ENCODE measurements at places on chromosomes 3 and 15.

DNA sequence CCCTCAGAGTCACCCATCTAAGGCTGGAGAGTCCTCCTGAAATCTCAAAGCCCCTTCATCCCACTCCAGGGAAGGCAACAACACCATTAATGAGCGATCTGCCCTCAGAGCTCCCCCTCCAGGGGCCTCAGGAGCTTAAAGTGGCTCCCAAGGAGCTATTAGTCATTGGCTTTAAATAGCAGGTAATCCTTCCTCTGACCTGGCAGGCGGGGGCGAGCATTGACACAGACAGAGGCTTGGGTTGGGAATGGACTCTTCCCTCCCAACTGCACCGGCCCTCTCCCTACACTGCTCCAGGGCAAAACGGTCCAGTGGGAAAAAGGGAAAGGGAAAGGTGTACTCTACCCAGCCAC, 1.4 kb downstream of the MFGE8 start:
- no peak for DNase-seq

GRCh38 chr3:124303305-124303910, 311.5 kb upstream of the ROPN1 start:
- no peak for DNase-seq

DNA sequence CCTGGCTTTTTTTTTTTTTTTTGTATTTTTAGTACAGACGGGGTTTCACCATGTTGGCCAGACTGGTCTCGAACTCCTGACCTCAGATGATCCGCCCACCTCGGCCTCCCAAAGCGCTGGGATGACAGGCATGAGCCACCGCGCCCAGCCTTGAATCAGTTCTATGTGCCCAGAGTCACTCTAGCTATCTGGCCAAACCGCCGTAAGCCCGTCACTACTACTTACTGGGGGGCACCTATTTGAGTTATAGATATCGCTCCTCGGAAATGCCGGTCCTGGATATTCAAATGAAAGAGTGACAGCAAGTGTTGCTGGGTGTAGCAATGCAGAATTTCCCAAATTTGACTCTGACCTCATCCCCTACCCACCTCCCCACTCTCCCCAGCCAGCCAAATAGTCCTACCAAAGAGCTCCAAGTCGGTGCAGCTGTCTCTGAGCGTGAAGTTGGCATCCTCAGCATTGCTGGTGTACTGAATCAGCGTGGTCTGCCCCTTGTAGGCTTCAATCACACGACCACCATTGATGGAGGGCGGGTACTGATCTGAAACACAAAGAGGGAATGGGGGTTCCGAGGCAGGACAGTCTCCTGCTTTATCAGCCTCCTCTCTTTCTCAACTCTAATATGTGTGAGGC, 38.1 kb downstream of the MUC20 start:
- no peak for DNase-seq

DNA sequence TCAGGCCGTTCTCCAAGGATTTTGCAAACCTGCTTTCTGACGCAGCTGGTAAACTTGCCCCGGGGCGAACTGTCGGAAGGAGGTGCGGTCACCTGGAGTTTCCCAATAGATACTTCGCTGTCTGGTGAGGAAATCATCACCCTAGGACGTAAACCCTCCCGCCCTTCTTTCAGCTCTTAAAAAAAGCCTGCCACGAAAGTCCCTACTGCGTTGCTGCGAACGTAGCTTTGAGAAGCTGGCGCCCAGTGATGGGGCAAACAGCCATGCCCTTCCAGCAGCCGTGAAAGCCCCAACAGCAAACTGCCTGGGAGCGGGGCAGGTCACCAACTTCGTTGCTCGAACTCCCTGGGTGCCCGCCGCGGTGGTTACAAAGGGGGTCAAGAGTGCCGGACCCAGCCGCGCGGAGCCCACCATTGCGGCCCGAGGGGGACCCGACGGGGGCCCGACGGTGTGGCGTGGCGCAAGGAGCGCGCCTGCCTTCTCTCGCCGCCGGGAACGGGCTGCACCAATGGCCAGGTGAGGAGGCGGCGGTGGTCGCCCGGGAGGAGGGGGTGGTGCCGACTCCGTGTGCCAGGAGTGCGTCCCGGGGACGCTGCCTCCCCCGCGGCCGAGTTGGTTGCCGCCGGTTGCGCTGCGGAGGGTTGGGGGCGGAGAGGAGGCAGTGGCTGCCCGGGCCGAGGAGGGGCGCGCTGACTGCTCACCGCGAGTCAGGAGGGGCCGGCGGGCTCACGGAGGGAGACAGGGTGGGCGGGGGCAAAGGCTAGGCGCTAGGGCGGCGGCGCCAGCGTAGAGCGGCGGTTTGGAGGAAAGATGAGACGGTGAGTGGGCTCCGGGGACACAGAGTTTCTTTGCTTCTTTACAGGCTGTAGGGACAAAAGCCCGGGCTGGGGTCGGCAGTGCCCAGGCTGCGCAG, at the start of gene PHLDB2:
Gene PHLDB2 (plus strand): TSS at position 205 of the 913 bp plus-strand sequence. CDS start 24,813 bp downstream, outside the sequence.
- peak; percentile 73 for DNase-seq

- DNase-seq: no peak
Observed at GRCh38 chr3:170022336-170022735, 15.5 kb upstream of the GPR160 start.

- DNase-seq: no peak
Observed at GRCh38 chr15:37098468-37099318, 1.7 kb downstream of the MEIS2 start.

- DNase-seq: peak; percentile 76
Observed at GRCh38 chr3:171446801-171447578, 13.2 kb downstream of the TNIK start.

GRCh38 chr15:48334260-48334659, 3.0 kb downstream of the DUT start:
- DNase-seq: no peak

GRCh38 chr3:89504432-89504831, 397.0 kb downstream of the EPHA3 start:
- no peak for DNase-seq

- DNase-seq: no peak
Observed at GRCh38 chr3:61340931-61341461, 89.7 kb upstream of the FHIT start.

DNA sequence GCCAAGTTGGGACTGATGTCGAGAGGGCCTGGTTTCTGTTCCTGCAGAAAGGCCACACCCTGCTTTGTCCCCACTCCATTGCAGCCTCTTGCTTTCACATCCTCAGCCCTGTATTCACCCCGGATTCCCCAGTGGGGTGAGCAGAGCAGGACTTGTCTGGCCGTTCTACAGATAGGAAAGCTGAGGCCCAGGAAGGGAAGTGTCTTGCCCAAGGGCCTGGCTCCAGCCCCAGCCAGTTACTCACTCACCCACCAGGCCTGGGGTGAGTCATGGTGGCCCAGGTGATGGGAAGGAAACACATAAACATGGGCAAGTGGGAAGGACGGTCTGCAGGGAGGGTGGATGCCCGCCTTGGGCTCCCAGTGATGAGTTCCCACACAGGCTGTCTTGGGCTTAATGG, 6.1 kb upstream of the DUSP7 start:
- peak; percentile 94 for DNase-seq

DNA sequence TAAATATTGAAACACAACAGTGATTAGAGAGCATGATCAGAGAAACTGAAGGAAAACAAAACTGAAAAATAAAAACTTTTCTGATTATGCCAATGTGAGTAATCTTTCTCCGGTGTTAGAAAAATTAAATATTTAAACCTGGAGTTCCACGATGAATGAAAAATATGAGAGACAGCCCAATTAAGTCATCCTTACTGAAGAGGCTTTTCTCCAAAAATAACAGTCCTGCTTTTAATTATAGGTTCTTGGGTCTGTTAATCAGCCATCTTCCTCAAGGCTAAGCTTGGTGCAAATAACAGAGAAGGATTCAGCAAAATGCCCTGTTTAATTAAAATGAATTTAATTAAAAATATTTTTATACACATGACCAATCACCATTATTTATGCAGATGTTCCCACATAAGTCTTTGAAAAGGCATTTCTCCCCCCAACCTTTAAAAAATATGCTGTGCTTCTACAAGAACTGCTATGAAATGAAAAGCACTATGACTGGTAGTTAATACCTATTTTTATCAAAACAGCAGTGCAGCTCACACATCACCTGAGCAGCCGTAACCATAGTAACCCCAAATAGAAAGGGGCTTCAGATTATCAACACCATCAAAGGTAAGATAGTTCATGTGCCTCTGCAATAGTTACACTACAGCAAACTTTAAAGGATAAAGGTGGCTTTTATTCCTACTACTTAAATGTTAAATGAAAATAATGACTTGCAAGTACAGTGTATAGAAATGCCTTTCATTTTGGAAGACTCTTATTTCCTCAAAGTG, 175.7 kb downstream of the SLC9A9 start:
- DNase-seq: no peak

- no peak for DNase-seq
Observed at GRCh38 chr15:50971542-50971941, 63.1 kb downstream of the AP4E1 start.

GRCh38 chr3:47817609-47818008, 14.7 kb downstream of the DHX30 start:
- no peak for DNase-seq

DNA sequence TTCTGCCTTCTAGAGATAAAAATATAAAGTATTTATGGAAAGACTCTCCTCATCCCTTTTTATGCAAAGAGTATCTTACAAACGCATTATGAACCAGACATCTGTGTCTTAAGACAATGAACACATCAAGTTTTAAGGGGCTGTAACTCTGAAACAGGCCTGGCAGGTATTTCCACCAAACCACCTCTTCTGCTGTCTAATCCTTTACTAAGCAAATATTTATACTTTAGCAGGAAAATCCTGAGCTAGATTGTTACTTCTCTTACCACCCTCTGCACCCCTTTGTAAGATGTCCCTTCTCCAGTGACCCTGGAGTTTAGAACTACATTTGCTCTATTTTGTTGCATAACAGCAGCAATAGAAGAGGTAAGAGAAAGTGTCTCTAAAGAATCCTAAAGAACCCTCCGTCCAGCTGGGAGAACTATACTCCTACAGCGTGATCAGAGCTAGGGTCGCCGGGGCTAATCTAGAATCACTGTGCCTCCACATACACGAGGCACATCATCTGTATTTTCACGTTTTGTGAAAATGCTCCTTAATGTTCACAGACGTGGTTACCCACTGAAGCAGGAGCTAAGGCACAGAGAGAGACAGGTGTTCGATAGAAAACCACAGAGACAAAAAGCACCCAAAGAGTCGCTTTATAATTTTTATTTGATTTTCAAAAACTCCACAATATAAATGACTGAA, 129.6 kb downstream of the FOXP1 start:
- DNase-seq: no peak

GRCh38 chr3:53149699-53150098, 11.3 kb upstream of the PRKCD start:
- DNase-seq: no peak

GRCh38 chr3:86794361-86795065, 196.4 kb downstream of the VGLL3 start:
- DNase-seq: no peak

- DNase-seq: no peak
Observed at GRCh38 chr15:76962337-76963013, 30.9 kb downstream of the RCN2 start.

- no peak for DNase-seq
Observed at GRCh38 chr3:175342196-175342595, 483.1 kb downstream of the NAALADL2 start.

DNA sequence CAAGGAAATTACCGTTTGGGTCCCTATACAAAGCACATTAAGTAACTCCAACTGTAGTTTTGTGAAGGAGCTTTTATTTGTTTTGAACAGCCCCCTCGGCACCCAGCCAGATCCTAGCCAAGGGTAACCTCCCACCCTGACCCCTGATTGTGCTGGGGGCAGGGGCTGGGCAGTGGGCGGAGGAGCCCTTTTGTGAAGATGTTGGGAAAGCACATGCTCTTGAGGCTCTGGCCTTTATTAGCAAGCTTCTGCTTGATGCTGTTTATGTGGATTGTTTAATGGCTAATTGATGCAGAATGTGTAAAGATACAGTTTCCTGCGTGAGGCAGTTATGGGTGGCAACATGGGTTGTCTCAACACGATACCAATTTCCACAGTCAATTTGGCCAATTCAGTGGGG, 136.5 kb downstream of the MAP2K5 start:
- no peak for DNase-seq

DNA sequence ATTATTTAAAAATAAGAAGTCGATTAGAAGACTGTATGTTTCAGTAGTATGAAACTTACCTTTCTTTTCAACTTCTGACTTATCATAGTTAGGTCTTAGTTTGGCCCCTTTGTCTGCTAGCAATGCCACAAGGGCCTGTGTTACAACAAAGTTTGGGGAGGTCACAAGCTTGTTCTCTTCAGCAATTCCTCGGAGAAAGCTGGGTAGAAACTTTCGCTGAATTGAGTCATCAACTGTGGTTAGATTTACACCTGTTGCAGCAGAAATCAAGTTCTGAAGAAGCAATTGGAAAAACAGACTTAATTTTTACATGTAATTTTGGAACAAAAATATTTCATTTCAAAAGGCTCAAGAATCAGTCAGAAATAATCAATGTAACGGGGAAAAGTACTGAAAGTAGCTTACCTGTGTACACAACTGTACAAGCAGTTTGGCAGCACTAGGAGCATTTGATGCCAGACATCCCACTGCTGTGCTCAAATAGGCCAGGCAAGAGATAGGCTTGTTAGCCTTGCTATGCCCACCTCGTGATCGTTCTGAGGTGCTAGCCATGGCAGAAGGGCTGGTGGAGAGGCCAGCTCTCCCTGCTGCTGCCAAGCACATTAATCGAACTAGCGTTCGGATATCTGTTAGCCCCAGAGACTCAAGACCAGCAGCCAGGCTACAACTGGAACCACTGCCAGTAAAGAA, 58.6 kb downstream of the FBXL22 start:
- no peak for DNase-seq

DNA sequence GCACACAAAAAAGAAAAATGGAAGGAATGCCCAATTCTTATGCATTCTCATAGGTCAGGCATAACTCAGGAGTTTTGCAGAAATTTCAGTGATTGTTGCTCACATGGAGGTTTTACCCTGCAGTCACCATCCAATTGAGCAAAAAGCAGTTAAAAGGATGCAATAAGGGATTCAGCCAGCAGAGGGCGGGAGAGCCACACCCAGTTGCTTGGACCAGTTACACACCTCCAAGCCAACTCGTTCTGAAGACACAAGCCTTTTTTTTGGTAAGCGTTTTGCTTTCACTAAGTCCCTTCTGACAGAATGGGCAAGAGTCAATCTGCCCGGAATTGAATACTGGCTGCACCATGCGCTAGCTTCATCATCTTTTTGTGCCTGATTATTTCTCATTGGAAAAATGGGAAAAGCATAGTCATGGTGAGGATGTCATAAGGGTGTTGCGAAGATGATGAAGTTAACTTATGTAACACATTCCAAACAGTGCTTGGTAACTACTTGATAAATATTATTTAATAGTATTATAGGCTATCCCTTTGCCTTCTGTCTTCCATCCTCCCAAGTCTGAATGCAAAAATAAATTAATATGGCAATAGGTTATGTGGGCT, 154.4 kb upstream of the SGO1 start:
- peak; percentile 8 for DNase-seq

- DNase-seq: no peak
Observed at GRCh38 chr3:11480663-11481298, 162.9 kb downstream of the VGLL4 start.

DNA sequence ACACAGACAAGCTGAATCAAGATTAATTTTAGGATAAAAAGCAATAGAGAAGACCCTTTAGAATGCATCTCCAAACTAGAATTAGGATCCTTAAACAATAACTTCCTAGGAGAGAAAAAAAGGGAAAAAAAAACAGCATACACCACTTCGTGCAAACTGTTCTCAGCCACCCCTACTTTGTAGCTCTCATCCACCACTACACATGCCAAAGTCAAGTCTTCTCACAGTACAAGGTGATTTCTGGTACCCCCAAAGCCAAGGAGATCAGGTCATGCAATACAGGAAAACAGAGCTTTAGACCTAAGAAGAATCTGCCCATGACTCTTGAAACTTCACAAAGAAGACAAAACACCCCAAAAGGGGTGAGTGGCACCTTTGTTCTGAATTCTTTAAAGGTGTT, 166.9 kb downstream of the SUCNR1 start:
- no peak for DNase-seq
